NCI-H2171 treated with DMSO at 0.1 percent for 48 hours (cell line): ENCODE measurements at places on chromosomes 7 and 10.
A peak's percentile ranks its signal among the peaks of the same experiment; 100 is the strongest.

- DNase-seq: no peak
Observed at GRCh38 chr7:66043681-66044497, 31.7 kb upstream of the ASL start.

GRCh38 chr10:47173929-47174442 lies 126.0 kb upstream of the GDF10 start:
- no peak for DNase-seq

DNA sequence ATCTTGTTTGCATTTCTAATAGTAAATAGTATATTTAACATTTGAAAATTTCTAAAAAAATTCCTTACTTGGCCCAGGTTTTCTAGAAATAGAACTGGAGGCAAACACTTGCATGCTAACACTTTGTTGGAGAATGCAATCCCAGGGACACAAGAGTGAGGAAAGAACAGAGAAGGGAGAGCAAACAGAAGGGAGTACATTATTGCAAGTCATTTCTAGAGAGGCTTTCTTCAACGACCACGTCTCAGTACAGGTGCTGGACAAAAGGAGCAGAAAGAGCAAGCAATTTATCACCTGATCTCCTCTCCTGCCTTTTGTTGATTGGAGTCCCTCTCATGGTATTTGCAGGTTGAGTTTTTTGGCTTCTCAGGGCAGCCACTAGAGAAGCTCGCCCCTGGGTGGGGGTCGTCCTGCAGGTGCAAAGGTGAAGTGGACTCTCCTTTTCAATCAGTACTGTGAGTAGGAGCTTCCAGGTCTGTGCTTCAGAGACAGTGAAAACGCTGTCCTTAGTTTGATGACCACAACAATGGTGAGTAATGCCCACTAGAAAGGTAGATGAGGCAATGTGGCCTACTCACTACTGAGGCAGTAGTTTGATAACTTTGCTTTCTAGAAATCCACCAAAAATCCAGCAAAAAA lies 5.2 kb downstream of the CPED1 start:
- DNase-seq: no peak

- DNase-seq: no peak
Observed at GRCh38 chr7:47419471-47419870, 162.4 kb downstream of the TNS3 start.

DNA sequence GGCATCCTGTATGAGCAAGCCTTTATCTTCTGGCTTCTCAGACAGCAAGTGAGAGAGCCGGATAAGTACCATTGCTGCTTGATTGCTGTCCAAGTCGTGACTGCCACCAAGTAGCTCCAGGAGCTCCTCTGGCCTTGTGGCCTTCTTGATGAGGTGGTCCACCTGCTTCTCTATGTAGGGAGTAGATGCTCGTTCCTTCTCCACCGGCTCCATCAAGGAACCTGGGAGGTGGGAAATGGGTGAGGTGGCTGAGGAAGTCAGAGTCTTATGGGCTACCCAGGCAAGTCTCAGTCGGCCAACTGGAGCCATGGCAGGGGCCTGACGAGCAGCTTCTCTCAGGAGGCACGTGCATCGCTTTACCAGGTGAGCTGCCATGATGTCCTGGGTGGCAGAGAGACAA lies 2.6 kb downstream of the TBRG4 start:
- no peak for DNase-seq

GRCh38 chr7:111238886-111239285 lies 148.0 kb downstream of the LRRN3 start:
- no peak for DNase-seq

DNA sequence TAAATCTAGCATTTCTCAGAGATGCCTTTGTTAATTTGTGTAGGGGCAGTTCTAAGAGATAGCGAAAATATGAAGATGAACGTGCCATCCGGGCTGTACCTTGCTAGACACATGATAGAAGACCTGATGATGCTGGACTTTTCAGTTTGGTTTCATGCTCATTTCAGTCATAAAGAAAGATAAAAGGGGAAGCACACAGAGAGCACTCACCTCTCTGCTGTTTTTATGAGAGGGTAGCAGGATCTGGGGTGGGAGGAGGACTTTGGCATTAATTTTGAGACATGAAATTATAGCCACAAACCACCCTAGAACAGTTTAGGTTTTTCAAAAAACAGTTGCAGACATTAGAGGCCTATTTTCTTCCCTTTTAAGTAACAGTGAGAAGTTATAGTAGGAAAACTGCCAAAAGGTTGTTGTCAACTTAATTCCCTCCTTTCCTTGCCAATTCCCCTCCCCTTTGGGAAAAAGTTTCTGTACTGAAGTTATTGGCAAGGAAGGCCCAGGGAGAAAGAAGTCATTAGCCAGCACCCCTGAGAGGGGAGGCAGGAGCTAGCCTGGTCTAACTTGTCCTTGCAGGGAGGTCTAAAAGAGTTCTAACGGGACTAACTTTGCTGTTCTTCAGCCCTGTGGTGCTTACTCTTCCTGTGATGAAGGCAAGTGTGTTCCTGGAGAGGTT lies 2.6 kb downstream of the ST7 start:
- no peak for DNase-seq

DNA sequence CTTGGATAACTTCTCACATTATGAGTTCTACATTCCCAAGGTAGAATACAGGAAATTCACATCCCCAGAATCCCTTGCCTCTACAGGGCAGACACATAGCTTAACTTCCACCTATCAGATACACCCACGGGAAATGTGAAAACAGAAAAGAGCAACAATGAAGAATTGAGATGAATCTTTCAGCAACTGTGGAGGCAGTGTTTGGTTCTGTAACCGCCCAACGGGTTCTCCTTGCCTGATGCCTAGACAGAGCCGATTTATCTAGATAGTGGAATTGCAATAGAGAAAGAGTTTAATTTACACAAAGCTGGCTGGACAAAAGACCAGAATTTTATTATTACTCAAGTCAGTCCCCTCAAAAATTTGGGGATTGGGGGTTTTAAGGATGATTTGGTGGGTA lies 138.8 kb downstream of the MTPAP start:
- no peak for DNase-seq

- no peak for DNase-seq
Observed at GRCh38 chr10:47356708-47357107, 8.5 kb downstream of the RBP3 start.

GRCh38 chr7:135200821-135201331 lies 10.4 kb downstream of the WDR91 start:
- no peak for DNase-seq

DNA sequence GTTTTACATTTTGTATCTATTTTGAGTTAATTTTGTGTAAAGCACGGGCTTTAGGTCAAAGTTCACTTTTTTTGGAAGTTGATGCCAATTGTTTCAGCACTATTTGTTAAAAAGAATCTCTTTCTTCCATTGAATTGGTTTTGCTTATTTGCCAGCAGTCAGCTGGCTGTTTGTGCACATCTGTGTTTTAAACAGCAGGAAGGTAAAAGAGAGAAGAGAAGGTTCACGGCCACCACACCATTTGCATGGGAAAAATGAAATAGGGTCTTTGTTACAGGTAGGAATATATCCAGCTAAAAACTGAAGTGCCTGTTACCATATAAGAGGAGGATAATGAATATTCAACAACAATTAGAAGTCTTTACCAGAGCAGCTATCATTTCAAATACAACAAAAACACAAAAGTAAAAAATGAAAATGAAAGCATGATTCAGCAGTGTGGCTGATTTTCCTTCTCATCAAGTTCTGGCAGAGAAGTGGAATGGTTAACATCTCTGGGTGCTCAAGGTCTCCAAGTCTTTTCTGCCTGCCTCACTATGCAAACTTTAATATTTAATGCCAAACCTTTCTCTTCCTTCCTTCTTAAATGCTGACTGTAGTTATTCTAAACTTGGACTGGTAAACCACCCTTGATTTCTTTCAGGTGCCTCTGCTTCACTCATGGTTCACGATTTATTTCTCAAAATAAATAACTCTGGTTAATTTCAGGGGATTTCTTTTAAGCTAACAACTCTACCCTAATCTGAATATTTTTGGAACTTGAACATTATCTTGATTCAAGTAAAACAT lies 841.5 kb downstream of the GRM8 start:
- DNase-seq: no peak

GRCh38 chr7:122299624-122300210 lies 4.8 kb downstream of the FEZF1 start:
- DNase-seq: no peak

DNA sequence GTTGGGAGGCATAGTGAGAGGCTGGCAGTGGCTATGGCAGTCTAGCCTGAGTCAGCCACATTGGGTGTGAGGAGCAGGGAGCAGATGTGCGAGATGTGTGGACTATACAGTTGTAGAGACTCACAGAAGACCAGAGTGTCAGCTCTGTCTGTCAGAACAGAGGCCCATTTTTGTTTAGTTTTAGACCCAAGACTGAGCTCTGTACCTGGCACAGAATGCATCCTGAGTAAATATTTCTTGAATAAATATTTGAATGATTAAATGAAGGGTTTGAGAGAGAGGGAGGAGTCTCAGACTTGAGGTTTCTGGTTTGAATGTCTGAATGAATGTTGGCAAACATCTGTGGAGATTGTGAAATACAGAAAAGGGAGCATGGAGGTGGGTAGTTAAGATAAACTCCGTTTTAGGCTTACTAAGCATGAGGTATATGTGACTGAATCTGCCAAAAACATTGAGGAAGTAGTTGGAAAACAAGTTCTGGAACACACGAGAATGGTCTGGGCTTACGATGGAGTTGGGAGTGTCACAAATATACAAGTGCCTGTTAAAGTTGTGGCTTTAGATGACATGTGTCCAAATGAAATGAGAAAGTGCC lies 3.6 kb downstream of the SEC23IP start:
- DNase-seq: no peak

GRCh38 chr10:30172091-30172490 lies 112.7 kb upstream of the JCAD start:
- no peak for DNase-seq

DNA sequence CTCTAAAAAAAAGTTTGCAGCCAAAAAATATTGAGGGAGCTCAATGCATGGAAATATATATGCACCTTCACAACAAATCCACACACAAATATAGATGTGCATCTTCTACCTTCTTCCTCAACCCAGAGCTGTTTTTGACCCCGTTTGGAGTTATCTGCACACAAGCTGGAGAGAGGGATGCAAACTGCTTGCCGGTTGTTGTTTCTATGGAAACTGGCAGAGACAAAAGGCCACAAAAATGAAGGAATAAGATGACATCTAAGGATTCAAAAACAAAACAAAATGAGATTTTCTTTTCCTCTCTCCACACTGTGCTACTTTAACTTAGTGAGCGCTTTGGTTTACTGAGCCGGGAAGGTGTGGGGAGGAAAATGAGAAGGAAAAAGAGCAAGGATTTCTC lies 210.2 kb upstream of the AGK start:
- no peak for DNase-seq

DNA sequence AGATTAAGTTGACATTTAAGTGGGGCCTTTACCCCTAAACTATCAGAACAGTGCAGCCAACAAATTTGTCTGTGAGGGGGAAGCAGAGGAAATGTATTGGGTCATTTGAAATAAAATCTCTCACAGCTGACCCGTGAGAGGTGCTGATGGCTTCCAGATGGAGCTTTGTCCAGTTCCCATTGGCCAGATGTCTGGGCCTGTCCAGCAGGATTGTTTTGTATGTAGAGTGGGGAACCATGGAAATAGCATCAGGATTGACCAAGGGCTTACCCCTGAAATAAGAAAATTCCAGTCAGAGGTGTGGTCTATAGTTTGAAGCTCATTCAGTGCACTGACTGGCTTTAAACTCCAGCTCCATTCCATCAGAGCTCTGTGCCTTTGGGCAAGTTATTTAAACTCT lies 50.6 kb downstream of the INHBA start:
- no peak for DNase-seq

DNA sequence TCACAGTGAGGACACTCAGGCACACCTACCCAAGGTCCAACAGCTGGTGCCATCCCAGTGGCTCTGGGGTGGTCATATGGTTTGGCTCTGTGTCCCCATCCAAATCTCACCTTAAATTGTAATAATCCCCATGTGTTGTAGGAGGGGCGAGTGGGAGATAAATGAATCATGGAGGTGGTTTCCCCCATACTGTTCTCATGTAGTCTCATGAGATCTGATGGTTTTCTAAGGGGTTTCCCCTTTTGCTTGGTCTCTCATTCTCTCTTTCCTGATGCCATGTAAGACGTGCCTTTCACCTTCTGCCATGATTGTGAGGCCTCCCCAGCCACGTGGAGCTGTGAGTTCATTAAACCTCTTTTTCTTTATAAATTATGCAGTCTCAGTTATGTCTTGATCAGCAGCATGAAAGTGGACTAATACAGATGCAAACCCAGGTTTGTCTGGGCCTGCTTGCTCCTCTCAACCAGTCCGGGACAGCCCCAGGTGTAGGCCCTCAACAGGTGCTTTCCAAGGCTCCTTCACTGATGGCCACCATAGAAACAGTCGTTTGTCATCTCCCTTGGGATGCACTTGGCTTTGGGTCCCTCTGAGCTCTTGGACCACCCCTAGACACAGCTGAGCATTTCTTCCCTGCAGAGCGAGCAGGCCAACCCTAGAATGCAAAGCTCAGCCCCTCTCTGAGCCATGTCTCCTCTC lies 101.3 kb upstream of the CTBP2 start:
- no peak for DNase-seq

DNA sequence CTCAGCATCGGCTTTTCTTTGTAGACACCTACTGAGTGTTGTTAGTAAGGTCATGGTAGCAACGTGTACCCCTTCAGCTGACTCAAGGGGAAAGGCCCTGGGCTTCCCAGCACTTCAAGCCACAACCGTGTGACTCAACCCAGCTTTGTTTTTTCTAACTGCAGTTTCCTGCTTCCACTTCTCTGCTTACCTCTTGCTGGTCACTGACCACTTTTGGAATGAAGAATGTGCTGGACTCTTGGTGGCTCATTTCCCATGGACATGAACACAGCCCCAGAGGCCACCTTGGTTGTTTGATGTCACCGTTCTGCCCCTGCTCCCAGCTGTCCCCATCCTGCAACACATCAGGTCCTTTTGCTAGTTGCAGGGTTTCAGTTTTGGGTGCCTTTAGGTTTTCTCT lies 69.5 kb upstream of the ZNF438 start:
- DNase-seq: no peak

GRCh38 chr7:28626624-28627262 lies 214.4 kb downstream of the CREB5 start:
- peak; percentile 31 for DNase-seq

- DNase-seq: no peak
Observed at GRCh38 chr10:484925-485661, 204.4 kb downstream of the DIP2C start.

DNA sequence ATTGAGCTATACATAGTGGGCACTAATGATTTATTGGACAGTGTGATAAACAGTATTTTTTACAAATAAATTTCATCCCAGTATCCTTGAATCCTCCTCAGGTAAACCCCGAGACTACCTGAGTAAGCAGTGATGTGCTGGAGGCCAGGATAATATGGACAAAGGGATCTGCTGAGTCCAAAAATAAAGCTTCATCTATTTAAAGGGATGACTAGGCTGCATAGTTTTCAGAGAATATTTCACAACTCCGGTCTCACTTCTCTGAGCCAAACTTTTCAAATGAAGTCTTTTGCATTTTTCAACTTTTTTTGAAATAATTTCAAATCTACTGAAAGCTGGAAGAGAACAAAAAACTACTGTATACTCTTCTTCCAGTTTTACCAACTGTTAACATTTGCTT lies 2.5 kb downstream of the ACTR3B start:
- DNase-seq: no peak
